ENCODE measurements at places on chromosomes 12 and 14. TPM values are rescaled to one million over a fixed set of nuclear protein-coding genes. Genes with fewer than 3 reads are reported as not detected.

- no peak for DNase-seq
Measured at GRCh38 chr12:103172447-103173112, 215.1 kb downstream of the ASCL1 start.

- no peak for DNase-seq
Measured at GRCh38 chr14:55717621-55718020, 137.6 kb downstream of the KTN1 start.

Gene DPPA3
- total RNA-seq, result not detected

Gene EEA1
- 13.7 TPM for total RNA-seq
